Uterine smooth muscle cell (primary cell): ENCODE measurements at places on chromosomes 16 and 17. TPM values are rescaled to one million over a fixed set of nuclear protein-coding genes. Genes with fewer than 3 reads are reported as not detected.

The GUCY2D gene
- under 0.01 TPM in 2 replicates for total RNA-seq

The USP43 gene
- total RNA-seq = under 0.01 and 0.12 TPM in 2 replicates

The DHRS7C gene
- total RNA-seq = not detected in 2 replicates

The CD300E gene
- not detected in 2 replicates for total RNA-seq

The ACSM5 gene
- 0.50 and 0.66 TPM in 2 replicates for total RNA-seq

The FAM234A gene
- total RNA-seq = 53.0 and 73.0 TPM in 2 replicates

The ABCC6 gene
- 0.33 and 0.37 TPM in 2 replicates for total RNA-seq

The TBX4 gene
- under 0.01 TPM in 1 of 2 replicates, not detected in the other for total RNA-seq

The NDEL1 gene
- 57.0 and 58.2 TPM in 2 replicates for total RNA-seq

The SYNGR3 gene
- 1.4 and 6.1 TPM in 2 replicates for total RNA-seq

The UMOD gene
- not detected in 2 replicates for total RNA-seq

The TNFSF12 gene
- total RNA-seq = 6.1 and 10.0 TPM in 2 replicates

The CD300LF gene
- not detected in 2 replicates for total RNA-seq

The CA7 gene
- total RNA-seq = not detected in 2 replicates

The CACNA1H gene
- 22.6 and 57.2 TPM in 2 replicates for total RNA-seq

The FAM171A2 gene
- 1.8 and 4.0 TPM in 2 replicates for total RNA-seq

The MT1A gene
- 3.9 and 7.7 TPM in 2 replicates for total RNA-seq

The ZPBP2 gene
- total RNA-seq = not detected in 2 replicates

The TBC1D3I gene
- total RNA-seq = 0.33 TPM in 1 of 2 replicates, not detected in the other

The KRT36 gene
- 0.11 and 0.12 TPM in 2 replicates for total RNA-seq

The OTOP3 gene
- total RNA-seq = not detected in 2 replicates

The NPIPB9 gene
- 4.1 and 4.3 TPM in 2 replicates for total RNA-seq

The GINS2 gene
- total RNA-seq = 5.6 and 21.0 TPM in 2 replicates

The SHISA6 gene
- total RNA-seq = not detected in 2 replicates

The MEIOB gene
- total RNA-seq = 0.22 and 0.50 TPM in 2 replicates

The CNGB1 gene
- not detected in 2 replicates for total RNA-seq

The ALDH3A2 gene
- 25.2 and 25.3 TPM in 2 replicates for total RNA-seq

The CHRNE gene
- total RNA-seq = 0.11 and 0.62 TPM in 2 replicates

The KRT39 gene
- 0.11 TPM in 1 of 2 replicates, not detected in the other for total RNA-seq

The NKD1 gene
- total RNA-seq = under 0.01 TPM in 2 replicates

The ABCC12 gene
- total RNA-seq = under 0.01 TPM in 1 of 2 replicates, not detected in the other

The STH gene
- not detected in 2 replicates for total RNA-seq

The NPEPPS gene
- 116 and 142 TPM in 2 replicates for total RNA-seq

The EIF3C gene
- 108 and 129 TPM in 2 replicates for total RNA-seq

The ST6GALNAC2 gene
- 0.89 and 1.4 TPM in 2 replicates for total RNA-seq

The ADAD2 gene
- total RNA-seq = not detected in 2 replicates

The OMG gene
- total RNA-seq = 0.11 and 2.0 TPM in 2 replicates

The HS3ST3B1 gene
- 14.5 and 19.7 TPM in 2 replicates for total RNA-seq

The CLEC19A gene
- total RNA-seq = not detected in 2 replicates

The IGF2BP1 gene
- 0.44 and 0.62 TPM in 2 replicates for total RNA-seq

The KRT9 gene
- total RNA-seq = not detected in 2 replicates

The FZD2 gene
- total RNA-seq = 11.2 and 31.4 TPM in 2 replicates

The CSF3 gene
- 0.25 and 1.4 TPM in 2 replicates for total RNA-seq

The PPP1R27 gene
- total RNA-seq = not detected in 2 replicates

The ASGR1 gene
- total RNA-seq = 1.3 and 1.4 TPM in 2 replicates

The NT5M gene
- total RNA-seq = 2.2 and 3.7 TPM in 2 replicates

The TBC1D3B gene
- total RNA-seq = 0.77 and 2.5 TPM in 2 replicates

The INPP5K gene
- total RNA-seq = 19.5 and 22.2 TPM in 2 replicates

The ALOXE3 gene
- total RNA-seq = 0.25 and 0.55 TPM in 2 replicates
